K562 (cell line): ENCODE measurements at places on chromosomes 5 and 9.
A peak's percentile ranks its signal among the peaks of the same experiment; 100 is the strongest.

DNA sequence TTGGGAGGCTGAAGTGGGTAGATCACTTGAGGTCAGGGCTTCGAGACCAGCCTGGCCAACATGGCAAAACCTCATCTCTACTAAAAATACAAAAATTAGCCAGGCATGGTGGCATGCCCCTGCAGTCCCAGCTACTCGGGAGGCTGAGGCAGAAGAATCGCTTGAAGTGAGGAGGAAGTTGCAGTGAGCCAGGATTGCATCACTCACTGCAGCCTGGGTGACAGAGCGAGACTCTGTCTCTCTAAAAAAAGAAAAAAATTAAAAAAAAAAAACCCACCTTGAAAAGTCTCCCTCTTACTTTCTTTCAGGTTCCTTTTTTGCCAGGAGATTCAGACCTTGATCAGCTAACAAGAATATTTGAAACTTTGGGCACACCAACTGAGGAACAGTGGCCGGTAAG lies 34.2 kb downstream of the CDK7 start:
- no peak for DNase-seq

- DNase-seq: no peak
Observed at GRCh38 chr9:127388037-127388855, 8.7 kb upstream of the SLC2A8 start.

- DNase-seq: peak; percentile 6
Observed at GRCh38 chr9:19286634-19287188, 56.2 kb downstream of the DENND4C start.

DNA sequence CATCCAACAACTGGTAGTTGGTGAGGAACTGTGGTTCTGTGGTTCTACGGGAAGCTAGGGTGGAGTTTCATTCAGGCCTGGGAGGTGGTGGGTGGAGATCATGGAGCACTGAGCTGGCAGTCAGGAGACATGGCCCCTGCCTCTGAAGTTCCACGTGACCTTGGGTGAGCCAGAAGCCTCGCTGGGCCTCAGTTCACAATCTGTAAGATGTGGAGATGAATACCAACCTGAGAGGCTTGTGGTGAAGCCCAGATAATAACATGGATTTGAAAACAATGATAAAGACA lies 177.9 kb downstream of the MACROH2A1 start:
- no peak for DNase-seq

GRCh38 chr5:178651046-178651810 lies 24.4 kb upstream of the CLK4 start:
- DNase-seq: no peak

DNA sequence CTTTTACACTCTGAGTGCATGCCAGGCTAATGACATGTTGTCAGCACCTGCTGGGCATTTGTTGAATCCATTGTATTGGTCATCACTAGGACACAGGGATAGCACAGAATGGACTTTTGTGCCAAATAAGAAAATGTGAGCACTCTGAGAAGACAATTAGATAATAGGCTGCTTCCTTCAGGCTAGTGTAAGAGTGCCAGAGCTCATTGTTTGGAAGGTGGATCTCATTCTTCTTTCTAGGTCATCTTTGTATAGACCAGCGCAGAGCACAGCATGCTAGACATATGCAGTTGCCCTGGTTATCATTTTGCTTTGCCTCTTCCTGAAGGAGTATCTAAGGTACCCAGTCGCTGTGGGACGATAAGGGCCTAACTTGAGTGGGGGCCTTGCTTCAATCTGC lies 493.4 kb upstream of the COX7C start:
- DNase-seq: no peak

DNA sequence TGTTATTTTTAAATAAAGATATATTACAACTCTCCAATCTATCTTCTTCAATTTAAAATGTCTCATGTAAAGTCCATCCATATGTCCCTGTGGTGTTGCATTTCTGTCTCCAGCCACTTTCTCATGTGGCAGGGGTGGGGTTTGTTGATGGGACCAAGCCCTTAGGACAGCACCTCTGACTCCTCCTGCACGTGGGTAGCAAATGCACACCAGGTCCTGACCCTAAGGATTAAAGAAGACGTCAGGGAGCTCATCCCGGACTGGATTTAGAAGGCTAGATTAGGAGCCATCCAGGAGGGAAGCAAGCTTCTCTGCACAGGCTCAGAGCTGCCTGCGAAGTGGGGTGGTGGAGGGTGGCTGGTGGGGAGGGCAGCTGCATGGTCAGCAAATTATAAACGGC lies 38.9 kb upstream of the FAM120AOS start:
- no peak for DNase-seq

GRCh38 chr9:93132287-93132927 lies 1.6 kb downstream of the NINJ1 start:
- DNase-seq: no peak

GRCh38 chr5:17219006-17219422 lies 1.6 kb downstream of the BASP1 start:
- no peak for DNase-seq

DNA sequence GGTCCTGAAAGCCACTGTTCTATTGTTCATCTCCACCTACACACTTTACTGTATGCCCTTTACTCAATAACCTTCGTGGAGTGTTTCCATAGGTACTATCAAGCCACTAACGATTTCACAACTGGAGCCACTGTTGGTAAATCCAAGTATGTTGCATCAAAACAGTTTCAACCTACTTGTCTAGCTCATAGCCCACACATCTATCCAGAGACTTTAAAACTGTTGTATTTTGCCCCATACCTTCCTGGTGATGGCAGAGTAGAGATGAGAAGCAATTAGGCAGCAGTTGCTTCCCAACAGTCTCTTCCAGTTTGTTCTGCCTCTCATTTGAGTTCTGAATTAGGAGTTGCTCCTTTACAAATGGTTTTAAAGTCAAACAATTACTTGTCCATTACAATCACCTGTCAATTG lies 607 bp downstream of the FAXDC2 start:
- DNase-seq: no peak

- DNase-seq: no peak
Observed at GRCh38 chr9:135690836-135691570, 8.3 kb downstream of the SOHLH1 start.

DNA sequence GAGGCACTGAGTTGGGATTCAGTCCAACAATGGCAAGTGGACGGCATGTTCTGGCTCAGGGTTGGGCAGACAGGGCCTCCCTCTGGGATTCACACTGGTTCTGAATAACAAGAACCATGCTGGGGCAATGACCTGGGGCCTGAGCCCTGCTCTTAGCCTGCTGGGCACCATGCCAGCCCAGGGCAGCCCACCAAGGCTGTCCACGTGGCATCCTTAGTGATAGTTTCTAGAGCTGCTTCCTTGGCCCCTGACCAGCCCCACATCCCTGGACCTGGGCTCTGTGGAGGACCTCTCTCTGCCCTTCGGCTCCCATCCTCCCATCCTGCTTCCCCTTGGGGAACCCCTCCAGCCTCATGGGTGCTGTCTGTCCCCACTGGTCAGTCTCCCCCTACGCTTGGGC lies 22.3 kb upstream of the OLFM1 start:
- DNase-seq: no peak

DNA sequence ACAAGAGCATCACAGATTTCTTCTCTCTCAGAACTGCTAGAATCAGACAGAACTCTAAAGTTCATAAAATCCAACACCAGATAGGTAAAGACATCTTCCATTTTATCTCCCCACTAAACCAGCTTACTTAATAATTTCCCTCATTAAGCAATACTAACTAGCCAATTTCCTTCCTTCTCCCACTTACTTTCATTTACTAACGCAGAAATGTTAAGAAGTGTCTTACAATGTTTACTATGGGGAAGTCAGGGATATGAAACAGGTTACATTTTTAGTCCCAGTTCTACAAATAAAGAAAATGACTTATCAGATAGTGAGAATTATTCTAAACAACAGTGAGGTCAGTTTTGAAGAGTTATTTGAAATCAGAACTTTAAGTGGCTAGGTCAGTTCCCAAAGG lies 236.5 kb downstream of the FBXL17 start:
- DNase-seq: no peak

- DNase-seq: no peak
Observed at GRCh38 chr5:35066260-35066795, 18.6 kb upstream of the AGXT2 start.

- DNase-seq: no peak
Observed at GRCh38 chr9:124708074-124708473, 63.0 kb downstream of the NR6A1 start.

- no peak for DNase-seq
Observed at GRCh38 chr5:88861231-88861630, 21.8 kb downstream of the MEF2C start.

GRCh38 chr5:149376104-149376503 lies 3.0 kb downstream of the IL17B start:
- no peak for DNase-seq

GRCh38 chr5:14284392-14285148 lies 141.4 kb downstream of the TRIO start:
- no peak for DNase-seq

GRCh38 chr5:166088389-166089039 lies 2202.9 kb upstream of the WWC1 start:
- no peak for DNase-seq

DNA sequence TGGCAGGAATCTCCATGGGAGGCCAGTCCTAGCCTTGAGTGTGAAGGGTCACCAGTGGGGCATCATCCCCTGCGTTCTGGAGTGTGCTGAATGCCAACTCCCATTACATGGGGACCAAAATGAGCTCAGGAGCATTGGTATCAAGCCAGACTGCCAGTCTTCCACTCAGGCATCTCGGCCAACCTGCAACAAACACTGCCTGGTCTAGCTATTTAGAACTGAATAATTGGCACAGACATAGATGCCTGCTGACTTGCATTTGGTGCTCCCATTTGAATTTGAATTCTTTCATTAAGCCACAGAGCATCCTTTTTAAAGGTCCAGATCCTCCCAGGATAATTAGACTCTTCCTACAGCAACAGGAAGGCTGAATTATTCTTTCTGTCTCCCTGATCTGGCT lies 116.6 kb upstream of the ABCA1 start:
- DNase-seq: no peak

GRCh38 chr9:95754533-95755420 lies 120.7 kb upstream of the ERCC6L2 start:
- no peak for DNase-seq

DNA sequence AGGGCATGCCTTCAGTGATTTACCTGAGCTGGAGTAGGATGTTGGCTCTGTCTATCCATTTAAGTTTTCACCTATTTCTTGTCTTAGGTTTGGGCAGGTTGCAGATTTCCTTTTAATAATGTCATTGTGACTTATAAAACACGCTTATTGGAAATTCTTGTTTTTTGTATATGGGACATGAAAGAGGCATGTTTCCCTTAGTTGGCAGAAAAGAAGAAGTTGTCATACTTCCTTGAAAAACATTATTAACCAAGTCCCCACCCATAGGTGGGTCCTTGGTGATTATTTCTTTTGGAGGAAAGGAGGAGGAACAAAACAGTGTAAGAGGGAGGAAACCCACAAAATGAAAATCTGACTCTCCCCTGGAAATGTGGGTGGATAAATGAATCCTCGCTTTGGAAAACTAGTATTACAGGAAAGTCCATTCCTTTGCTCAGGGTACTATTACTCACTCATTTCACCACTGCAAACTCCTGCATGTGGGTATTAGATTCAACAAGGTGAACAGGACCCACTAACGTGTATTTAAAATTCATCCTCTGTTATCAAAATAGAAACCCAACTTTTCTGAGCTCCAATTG lies 9.3 kb downstream of the CER1 start:
- no peak for DNase-seq

DNA sequence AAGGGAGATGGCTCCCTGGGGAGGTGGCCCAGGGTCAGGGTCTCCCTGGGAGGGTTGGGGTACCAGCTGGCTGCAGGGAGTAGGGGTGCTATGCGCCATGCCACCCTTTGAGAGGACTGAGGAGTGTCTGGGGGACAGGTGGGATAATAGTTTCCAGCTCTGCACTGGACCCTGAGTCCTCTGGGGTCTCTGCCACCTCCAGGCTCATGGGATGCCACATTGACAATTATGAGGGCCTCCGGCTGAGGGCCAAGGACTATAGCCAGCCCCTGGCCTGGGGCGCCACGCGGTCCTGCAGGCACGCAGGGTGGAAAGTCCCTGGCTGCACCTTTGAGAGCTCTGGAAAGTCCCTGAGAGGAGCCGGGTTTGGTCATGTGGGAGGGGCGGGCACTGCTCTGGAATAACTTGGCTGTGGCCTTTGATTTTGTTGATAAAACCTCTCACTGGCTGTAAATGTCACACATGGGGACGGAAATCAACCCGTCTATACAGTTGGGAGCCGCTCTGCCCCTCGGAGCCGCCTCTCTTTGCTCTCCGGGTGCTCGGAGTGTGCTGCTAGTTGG lies 16.0 kb downstream of the TRAF2 start:
- no peak for DNase-seq

- DNase-seq: peak; percentile 73
Observed at GRCh38 chr9:130927995-130928900, 10.8 kb downstream of the FIBCD1 start.

GRCh38 chr5:110031402-110032140 lies 341.8 kb downstream of the MAN2A1 start:
- DNase-seq: no peak

DNA sequence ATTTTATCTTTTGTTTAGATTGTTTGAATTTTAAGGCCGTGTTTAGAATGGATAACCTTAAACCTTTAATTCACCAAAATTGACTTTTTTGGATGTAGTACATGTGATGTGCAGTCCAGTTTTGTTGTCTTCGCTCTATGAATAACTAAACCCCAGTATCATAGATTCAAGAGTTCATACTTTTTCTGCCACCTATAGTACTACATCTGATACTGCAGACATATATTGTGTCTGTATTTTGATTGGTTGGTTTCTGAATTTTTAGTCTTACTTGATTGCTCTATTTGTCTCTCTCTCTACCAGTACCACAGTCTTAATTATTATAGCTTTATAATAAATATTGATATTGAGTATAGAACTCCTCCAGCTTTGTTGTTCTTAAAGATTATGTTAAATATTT lies 58.1 kb downstream of the PPIP5K2 start:
- DNase-seq: no peak

DNA sequence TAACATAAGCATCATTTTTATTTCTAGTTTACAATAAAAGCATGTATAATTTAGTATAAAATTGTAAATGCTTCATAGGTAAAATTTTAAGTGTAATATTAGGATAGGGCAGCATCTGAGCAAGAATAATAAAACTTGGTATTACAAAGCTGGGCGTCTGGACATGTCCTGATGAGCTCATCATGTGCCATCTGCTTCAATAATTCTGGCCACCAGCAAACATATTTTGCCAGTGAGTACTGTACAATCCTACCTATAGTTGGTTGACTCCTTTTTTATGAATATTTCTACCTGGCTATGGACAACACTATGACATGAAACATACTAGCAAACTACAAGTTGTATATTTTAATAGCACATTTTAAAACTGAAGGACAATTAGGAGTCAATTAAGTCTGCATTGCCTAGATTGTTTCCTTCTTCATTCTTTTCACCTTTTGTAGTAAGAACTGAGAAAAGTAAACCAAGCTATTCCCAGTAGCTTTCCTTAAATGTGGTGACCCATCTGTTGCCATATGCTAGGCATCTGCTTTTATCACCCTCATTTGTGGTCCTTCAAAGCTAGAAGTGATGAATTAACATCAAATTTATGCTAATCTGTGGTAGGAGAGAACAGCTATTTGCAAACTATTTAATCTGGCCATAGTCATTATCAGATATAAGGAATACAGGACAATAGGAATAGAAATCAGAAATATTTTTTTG lies 23.4 kb downstream of the LURAP1L start:
- no peak for DNase-seq

GRCh38 chr9:99824378-99825171 lies 2.9 kb downstream of the NR4A3 start:
- peak; percentile 46 for DNase-seq
